ENCODE measurements at places on chromosomes 4 and X.

DNA sequence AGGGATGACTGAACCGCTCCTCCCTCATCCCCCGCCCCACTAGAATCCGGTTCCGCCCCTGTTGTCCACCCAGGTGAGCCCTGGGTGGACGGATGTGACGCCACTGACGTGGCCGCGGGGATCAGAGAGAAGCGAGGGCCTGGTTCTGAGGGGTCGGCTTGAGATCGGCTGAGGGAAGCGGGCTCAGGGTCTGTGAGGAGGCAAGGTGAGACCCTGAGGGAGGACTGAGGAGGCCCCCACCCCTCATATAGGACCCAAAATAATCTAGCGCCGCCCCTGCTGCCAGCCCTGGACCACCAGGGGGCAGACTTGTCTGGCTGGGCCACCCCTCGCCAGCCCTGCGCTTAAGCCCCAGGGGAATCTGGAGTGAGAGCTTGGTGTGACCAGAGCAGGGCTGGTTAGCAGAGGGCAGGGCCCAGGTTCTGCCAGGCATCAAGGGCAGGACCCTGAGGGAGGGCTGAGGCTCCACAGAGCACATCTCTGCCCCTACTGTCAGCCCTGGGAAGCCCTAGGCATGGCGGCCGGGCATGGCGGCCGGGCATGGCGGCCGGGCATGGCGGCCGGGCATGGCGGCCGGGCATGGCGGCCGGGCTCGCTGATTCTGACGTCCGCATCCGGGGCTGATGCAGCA lies at the start of gene MAGEA8:
TSS of gene MAGEA8 (plus strand) at position 103 of the 631 bp plus-strand sequence. CDS start 3,090 bp downstream, outside the sequence.
- peak; percentile 16 for DNase-seq

DNA sequence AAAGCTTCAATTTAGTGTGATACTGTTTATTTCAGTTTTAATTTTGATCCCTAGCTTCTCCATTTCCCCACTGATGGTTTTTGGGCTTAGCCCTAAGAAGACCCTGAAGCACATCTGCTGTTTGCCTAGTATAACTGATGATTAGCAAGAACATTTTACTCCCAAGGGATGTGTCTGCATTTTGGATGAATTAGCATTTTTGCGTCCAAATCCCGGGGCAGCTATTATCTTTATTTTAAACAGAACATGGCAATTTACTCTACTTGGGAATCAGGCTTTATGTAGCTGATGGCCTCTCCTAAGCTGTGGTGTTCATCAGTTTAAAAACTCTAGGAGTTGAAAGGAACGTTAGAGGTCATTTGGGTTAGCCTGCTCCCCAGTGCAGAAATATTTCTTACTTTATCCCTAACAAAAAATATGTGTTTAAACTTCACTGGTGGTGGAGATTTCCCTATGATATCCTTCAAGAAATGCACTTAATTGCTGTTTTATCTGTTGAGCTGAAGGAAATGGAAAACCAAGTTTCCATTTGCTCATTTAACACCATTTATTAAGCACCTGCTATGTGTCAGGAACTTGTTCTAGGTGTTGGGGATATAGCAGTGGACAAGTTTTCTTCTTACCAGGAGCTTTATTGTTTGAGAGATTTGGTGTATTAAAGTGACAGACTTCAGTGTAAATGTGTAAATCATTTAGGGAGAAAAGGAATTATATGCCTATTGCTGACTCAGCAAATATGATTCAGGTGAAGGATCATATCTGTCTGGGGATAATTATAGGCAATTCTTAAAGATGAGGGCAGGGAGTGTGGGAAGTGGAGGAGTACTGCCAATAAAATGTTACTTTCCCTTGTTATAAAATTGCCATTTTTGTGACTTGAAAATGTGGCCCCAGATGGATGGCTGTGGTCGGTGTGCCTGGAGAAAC lies 3.4 kb downstream of the SEPTIN11 start:
- no peak for DNase-seq

- no peak for DNase-seq
Measured at GRCh38 chrX:24125028-24125612, 24.4 kb upstream of the ZFX start.

- DNase-seq: no peak
Measured at GRCh38 chr4:102120846-102121245, 224.4 kb downstream of the SLC39A8 start.

- no peak for DNase-seq
Measured at GRCh38 chrX:19775830-19776485, 111.4 kb downstream of the SH3KBP1 start.

DNA sequence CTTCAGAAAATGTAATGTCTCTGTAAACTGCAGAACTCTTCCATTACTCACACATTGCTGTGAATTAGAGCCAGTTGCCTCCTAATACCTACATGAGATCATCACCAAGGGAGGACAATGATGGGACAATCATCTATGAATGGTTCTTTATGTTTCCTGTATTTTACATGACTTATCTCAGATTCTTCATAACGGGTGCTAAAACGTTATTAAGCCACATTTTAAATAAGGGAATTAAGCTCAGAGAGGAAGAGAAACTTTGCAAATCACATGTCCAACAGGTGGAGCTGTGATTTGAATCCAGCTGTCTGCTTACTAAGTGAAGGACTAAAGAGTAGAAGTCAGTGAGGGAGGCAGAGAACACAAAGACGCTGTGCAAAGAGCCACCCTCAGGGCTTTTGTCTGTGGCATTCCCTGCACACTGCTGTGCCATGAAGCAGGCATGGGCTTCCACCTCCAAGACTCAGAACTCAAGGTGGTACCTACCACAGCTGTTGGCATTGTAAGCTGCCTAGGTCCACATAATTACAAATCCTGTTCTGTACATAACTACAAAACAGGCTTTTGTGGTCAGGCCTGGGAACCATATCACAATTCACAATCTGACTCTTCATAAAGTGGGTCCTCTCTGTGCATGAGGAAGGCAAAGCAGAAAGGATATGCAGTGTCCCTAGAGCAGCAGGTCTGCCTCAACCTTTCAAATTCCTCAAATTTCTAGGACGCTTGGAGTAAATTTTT lies 12.8 kb downstream of the TBC1D9 start:
- DNase-seq: no peak

DNA sequence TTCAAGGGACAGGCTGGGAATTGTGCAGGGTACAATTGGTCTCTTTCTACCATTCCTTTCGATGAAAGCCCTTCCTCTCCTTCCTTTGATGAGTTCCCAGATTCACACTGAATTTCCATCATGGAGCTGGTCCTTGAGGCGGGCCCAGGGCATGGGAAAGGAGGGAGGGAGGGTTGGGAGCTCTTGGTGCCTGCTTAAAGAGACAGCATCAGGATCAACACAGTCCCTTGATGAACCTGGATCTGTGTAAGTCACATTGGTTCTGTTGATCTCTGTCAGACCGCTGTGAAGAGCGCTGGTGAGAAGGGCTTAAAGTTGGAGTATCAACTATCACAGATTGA lies 4.4 kb downstream of the PLP1 start:
- no peak for DNase-seq

GRCh38 chrX:63713526-63713925 lies 71.5 kb downstream of the ARHGEF9 start:
- no peak for DNase-seq

- DNase-seq: no peak
Measured at GRCh38 chr4:170248029-170248428, 158.3 kb upstream of the AADAT start.

DNA sequence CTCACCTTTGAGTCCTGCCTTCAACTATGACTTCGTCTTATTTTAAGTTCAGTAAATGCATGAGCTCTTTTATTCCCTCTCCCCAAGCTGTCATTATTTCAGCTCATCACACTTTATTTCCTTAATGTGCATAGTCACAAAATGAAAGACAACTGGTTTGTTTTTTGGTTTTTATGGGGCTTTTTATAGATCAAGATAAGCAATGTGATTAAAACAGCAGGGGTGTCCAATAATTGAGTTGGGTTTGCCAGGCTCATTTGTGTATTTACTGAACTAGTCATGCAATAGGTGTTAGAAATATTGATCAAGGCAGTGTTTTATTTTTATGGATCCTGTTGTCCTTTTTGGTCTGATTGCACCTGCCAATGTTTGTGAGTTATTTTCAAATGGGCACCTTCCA lies 102.2 kb downstream of the FRMPD4 start:
- DNase-seq: no peak

- DNase-seq: no peak
Measured at GRCh38 chrX:84108584-84108983, 79.4 kb downstream of the RPS6KA6 start.

DNA sequence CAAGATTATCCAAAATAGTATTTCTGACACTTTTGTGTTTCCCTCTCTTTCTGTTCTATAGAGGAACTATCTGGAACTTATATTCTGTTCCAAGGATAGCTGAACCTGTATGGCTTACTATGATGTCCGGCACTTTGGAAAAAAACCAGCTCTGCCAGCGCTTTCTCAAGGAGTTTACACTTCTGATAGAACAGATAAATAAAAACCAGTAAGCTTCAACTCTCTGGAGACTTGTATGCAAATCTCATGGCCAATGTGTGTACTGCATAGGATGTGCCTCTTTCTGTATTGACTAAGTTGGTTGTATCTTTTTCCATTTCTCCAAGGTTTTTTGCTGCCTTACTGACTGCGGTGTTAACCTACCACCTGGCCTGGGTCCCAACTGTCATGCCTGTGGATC lies 92.5 kb downstream of the FNIP2 start:
- DNase-seq: no peak

DNA sequence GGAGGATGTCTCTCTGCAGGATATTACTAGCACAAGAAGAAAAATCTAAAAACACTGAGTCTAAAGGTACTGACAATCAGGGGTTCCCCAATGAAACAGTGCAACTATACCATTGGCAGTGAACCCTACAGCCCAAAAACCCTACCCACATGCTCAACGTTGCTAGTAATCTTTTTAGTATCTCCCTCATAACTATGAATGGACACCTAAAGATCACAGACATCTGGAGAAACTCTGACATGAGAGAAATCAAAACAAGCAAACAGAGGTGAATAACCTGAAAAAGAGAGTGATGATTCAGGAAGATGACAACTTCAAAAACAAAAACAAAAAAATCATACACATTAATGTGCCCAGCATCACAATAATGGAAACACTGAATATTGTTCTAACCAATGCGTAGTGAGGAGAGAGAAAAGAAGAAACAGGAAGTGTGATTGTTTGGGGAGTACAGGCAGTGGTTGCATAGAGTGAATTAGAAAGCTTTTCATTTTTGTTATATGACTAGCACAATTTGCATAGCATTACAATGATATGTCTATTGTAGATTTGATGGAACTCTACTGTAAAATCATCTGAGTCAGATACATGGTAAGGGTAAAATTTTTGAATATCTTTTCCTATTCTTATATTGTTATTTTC lies 78.9 kb upstream of the FMR1 start:
- no peak for DNase-seq

DNA sequence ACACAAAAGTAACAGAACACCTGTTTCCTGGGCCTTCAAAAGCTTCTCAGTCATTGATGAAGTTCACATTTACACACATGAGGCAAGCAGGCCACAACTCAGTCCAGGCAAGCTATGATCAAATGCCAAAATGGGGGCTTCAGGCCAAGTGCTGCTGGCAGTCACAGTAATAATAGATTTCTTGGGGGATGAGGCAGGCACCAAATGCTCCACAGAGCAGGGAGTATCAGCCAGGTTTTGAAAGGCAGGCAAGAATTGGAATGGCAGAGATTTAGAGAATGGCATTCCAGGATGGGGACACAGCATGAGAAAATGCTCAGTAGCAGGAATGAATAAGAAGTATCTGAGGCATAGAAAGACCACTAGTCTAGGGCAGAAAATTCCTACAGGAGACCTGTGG lies 52.8 kb downstream of the GRIA3 start:
- DNase-seq: no peak

GRCh38 chr4:113959539-113959937 lies 19.9 kb downstream of the ARSJ start:
- DNase-seq: no peak

DNA sequence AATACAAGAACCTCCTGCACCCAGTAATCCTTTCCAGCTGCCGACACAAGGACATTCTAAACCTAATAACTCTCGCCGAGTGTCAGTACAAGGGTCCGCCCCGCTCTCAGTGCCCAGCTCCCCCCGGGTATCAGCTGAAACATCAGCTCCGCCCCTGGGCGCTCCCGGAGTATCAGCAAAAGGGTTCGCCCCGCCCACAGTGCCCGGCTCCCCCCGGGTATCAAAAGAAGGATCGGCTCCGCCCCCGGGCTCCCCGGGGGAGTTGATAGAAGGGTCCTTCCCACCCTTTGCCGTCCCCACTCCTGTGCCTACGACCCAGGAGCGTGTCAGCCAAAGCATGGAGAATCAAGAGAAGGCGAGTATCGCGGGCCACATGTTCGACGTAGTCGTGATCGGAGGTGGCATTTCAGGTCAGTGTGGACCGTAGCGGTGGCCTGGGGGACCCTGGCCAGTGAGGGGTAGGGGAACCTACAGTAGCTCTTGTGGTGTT lies at the start of gene MAOA:
TSS of gene MAOA (plus strand) at position 295 of the 490 bp plus-strand sequence. CDS start at position 338, 43 bp downstream.
- DNase-seq: peak; percentile 43

DNA sequence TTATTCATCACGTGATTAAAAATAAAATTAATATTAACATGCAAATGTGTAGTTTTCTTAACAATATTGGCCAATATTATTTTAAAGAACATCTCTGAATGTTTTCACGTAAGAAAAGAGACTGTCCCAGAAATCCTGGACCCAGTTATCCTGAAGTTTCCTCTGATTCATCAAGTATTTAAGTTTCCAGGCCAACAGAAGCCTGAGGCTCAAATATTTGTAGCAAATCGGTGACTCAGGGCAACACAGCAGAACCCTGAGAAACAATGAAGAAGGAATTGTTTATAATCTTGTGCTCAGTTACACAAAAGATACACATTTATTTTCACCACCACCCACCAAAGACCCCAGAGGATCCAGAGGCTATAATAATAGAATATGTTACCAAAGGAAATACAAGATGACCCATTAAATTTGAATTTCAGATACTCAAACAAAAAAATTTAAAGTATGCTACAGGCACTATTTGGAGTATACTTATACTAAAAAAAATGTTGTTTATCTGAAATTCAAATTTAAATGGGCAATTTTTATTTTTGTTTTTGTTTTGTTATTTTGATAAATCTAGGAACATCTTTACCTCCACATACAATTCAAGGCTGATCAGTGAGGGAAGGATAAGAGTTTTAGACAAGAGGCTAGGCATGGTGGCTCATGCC lies 33.9 kb upstream of the SLC7A11 start:
- no peak for DNase-seq

GRCh38 chr4:132797856-132798255 lies 351.2 kb upstream of the PCDH10 start:
- no peak for DNase-seq
